ENCODE measurements at places on chromosomes 2 and 18. TPM values are rescaled to one million over a fixed set of nuclear protein-coding genes. Genes with fewer than 3 reads are reported as not detected.

HRH4 gene
- total RNA-seq, result not detected

MARCO gene
- total RNA-seq, result not detected

- no peak overlapping the region for H3K4me3 ChIP-seq
- no peaks in the 10 kb centered on the region for H3K36me3 ChIP-seq
- H3K27me3 ChIP-seq, result peaks cover 77% of the 10 kb centered on the region
- no peak for DNase-seq
- peaks cover 7% of the 10 kb centered on the region for H3K4me1 ChIP-seq
These were observed 138.8 kb upstream of the CTAGE1 start for GRCh38 chr18:22556222-22557167.

DNA sequence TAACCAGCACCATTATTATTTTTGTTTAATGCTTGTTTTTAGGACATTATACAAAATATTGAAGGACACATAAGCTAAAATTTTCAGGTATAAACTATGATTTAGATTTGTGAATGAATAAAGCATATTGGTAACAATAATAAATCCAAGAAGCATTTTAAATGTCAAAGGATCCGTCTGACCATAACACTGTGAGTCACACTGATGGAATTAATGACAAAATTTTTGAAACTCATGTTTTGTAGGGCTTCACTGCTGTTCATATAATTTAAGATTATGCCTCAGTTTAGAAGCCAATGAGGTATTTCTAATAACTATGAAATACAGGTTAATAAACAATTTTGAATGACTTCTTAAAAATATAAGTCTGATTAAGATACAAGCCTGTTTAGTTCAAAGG, 124.6 kb downstream of the TMEFF2 start:
- H3K27ac ChIP-seq, result no peak overlapping the region
- no peaks in the 10 kb centered on the region for H3K27me3 ChIP-seq
- H3K4me3 ChIP-seq, result no peak overlapping the region
- no peaks in the 10 kb centered on the region for H3K4me1 ChIP-seq
- H3K36me3 ChIP-seq, result no peaks in the 10 kb centered on the region
- no peak for DNase-seq

- no peaks in the 10 kb centered on the region for H3K4me1 ChIP-seq
- no peaks in the 10 kb centered on the region for H3K27me3 ChIP-seq
- H3K4me3 ChIP-seq, result no peak overlapping the region
These were observed 92.6 kb downstream of the ZNF385B start for GRCh38 chr2:179768765-179769164.

- H3K36me3 ChIP-seq, result no peaks in the 10 kb centered on the region
- DNase-seq, result peak; percentile 32
- H3K4me1 ChIP-seq, result no peaks in the 10 kb centered on the region
These were observed 216.5 kb upstream of the SLC8A1 start for GRCh38 chr2:40668425-40668824.

All from A673 (cell line).